ENCODE measurements at places on chromosomes 12 and 14. TPM values are rescaled to one million over a fixed set of nuclear protein-coding genes. Genes with fewer than 3 reads are reported as not detected.

The ABHD12B gene
- total RNA-seq: 0.83 TPM

The PLEKHG7 gene
- not detected for total RNA-seq

DNA sequence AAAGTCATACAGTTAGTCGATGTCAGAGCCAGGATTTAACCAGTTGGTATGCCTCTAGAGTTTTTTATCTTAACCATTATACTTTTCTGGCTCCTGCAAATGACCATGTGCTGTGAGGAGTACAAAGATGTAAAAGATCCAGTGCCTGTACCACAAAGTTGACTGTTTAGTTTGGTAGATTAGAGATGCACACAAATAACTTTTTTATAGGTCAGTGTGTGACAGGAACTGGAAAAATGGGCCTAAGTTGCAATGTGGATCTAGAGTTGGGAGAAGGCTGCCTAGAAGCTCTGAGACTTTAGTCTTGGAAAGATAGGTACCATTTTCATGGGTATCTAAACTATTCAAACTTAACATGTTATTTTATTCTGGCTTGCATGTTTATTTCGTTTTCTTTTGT, 32.8 kb upstream of the PPM1H start:
- DNase-seq: no peak

- DNase-seq: no peak
Measured at GRCh38 chr12:45987340-45987727, 3.0 kb downstream of the SCAF11 start.

The ETFBKMT gene
- 4.2 TPM for total RNA-seq

- no peak for DNase-seq
Measured at GRCh38 chr14:65296402-65296801, 116.1 kb upstream of the FUT8 start.

The AQP2 gene
- not detected for total RNA-seq

- no peak for DNase-seq
Measured at GRCh38 chr14:69038455-69039287, 59.6 kb upstream of the ACTN1 start.

DNA sequence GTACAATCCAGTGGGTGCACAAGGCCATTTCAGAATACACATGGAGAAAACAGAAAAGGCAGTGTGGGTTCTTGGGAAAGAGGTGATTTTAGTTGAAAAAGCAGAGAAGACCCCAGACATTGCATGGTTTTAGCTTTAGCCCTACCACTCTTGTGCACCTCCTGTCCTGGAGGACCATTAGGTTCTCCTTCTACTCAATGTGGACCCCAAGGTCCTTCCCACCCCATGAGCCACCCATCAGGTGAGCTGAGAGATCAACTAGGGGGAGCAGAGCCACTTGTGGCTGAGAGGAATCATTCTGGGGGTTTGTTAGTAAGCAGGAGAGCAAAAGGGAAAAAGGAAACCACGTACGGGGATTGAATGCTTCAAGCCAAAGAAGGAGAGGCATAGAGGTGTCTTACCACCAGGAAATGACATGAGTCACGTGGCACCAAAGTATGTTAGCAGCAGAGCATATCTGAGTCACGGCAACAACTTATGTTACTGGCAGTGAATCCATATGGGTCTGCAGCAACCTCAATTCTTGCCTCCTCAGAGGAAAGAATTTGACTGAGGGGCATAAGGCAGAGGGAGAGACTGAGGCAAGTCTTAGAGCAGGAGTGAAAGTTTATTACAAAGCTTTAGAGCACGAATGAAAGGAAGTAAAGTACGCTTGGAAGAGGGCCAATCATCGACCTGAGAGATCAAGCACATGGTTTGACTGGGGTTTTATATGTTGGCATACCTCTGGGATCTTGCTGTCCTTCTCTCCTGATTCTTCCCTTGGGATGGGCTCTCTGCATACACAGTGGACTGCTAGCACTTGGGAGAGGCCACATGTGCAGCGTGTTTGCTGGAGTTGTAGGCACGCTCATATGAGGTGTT, 73.9 kb downstream of the HSD17B6 start:
- no peak for DNase-seq

The OVCH1 gene
- 0.19 TPM for total RNA-seq

- no peak for DNase-seq
Measured at GRCh38 chr12:58363971-58364370, 422.6 kb downstream of the ATP23 start.

GRCh38 chr12:6666211-6666610, 3.3 kb upstream of the ING4 start:
- no peak for DNase-seq

DNA sequence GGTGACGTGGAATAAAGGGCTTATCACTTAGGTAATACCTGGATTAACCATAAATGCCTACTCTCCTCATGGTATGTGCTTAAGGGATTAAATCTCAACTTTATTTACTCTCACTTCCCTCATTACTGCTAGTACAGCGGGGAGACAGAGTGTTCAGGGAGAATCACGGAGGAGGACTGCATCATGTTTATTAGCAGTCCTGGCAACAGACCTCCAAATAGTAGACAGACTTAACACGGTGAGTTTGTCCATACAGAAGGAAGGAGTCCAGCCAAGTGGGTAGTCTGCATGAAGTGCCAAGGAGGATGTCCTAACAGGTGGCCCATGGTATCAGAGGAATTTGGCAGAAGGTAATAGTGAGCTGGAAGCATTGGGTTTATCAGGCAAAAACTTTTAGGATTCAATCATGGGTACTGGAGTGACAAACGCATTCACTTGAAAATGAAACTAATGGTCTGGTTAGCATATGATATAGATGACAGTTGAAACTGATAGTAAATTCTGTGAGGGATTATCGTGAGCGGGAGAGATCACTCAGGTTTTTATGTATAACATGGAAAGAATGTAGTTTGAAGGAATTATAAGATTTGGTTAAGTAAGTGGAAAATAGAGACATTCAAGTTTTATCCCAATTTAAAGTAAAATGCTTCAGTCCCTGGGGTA, 471.8 kb downstream of the TMEM117 start:
- DNase-seq: no peak

GRCh38 chr12:1918081-1918883, at the start of gene CACNA2D4:
CACNA2D4 (minus strand) TSS chr12:1918652; CDS start chr12:1918473, 179 bp downstream.
- peak; percentile 49 for DNase-seq

GRCh38 chr14:98962118-98962517, 309.9 kb downstream of the BCL11B start:
- no peak for DNase-seq

DNA sequence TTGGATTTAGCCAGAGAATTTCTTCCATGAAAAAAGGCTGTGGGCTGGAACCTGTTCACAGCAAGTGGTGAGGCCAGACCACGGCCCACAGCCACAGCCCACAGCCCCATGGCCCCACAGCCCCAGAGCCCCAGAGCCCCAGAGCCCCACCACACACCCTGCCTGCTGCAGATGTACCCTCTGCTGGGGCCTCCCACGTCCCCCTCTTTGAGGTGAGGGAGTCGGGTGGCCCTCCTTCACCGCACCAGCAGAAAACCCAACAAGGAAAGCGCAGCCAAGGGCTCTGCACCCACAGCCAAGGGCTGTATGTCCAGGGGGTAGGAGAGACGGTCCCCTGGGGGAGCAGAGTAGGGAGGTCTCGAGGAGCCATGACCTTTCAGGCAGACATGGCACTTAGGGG, 327.5 kb upstream of the DIO3 start:
- DNase-seq: no peak

The VDR gene
- 2.2 TPM for total RNA-seq

The HOTAIR gene
- total RNA-seq: not detected

The GALNT4 gene
- 4.7 TPM for total RNA-seq

The E2F7 gene
- not detected for total RNA-seq

The TDRD9 gene
- 20.8 TPM for total RNA-seq

- no peak for DNase-seq
Measured at GRCh38 chr12:66129934-66130266, 650 bp downstream of the LLPH start.

The KLRF2 gene
- total RNA-seq: not detected

GRCh38 chr14:20247646-20248246, 8.7 kb downstream of the OR11H4 start:
- no peak for DNase-seq

- DNase-seq: no peak
Measured at GRCh38 chr12:56011509-56012090, 9.2 kb upstream of the IKZF4 start.

GRCh38 chr12:19910681-19911080, 457.7 kb upstream of the PDE3A start:
- no peak for DNase-seq

GRCh38 chr14:105974902-105975301, 448.5 kb downstream of the TMEM121 start:
- DNase-seq: no peak
